ENCODE measurements at places on chromosomes 2 and 18. TPM values are rescaled to one million over a fixed set of nuclear protein-coding genes. Genes with fewer than 3 reads are reported as not detected.

Gene SLC23A3
- 0.18 TPM for total RNA-seq

Gene STEAP3
- total RNA-seq = 18.9 TPM

DNA sequence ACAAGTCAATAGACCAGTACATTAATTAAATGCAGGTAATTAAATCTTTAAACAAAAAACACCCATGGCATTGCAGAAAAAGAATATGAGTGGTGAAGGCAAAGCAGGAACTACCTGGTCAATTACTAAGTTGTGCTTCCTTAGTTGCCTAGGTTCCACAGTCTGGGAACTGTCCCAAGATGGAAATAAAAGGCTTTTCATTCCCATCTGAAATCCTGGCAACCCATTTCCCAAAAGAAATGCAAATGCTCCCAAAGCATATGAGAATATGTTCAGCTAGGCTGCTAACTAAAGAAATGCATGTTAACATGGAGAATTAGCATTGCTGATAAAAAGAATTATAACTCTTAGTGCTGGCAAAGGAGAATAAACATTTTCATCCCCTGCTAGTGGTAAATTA is 177.8 kb downstream of the TMEM163 start:
- no peak for DNase-seq

- DNase-seq = no peak
These were observed 95.1 kb upstream of the KLHL14 start for GRCh38 chr18:32867936-32868335.

Gene MOGAT1
- total RNA-seq = not detected

- DNase-seq = no peak
These were observed 299.1 kb downstream of the SETBP1 start for GRCh38 chr18:44979748-44980147.

Data from IMR-90 (cell line).